ENCODE measurements at places on chromosomes 13 and 19.

GRCh38 chr13:111171629-111172028, 56.5 kb downstream of the ARHGEF7 start:
- no peak for DNase-seq

GRCh38 chr19:35601971-35602370, 10.6 kb upstream of the HAUS5 start:
- no peak for DNase-seq

GRCh38 chr19:47848823-47849473, 10.1 kb upstream of the TPRX2 start:
- no peak for DNase-seq

DNA sequence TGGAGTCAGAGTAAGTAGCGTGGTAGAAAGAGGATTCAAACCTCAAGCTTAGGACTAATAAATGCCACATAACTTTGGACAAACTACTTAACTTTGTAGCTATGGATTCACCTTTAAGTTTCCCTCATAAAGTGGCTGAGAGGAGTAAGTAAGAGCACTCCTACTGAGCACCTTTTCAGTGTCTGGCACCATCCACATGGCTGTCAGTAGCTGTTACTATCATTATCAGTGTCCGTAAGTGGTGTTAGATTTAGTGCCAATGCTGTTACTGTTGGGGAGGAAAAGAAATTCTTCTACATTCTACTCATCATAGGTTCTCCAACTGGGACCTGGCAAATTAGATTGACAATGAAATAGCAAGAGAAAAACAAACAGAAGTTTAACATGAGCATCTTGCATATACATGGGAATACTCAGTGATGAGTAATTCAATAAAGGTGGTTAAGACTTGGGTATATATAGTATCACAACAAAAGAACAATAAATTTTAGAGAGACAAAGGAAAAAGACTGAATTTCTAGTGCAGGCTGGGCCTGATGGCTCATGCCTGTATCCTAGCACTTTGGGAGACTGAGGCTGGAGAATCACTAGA, 165.6 kb upstream of the NBEA start:
- no peak for DNase-seq

GRCh38 chr19:18940769-18941627, at the start of gene HOMER3:
Gene HOMER3 (minus strand): TSS chr19:18941217. CDS start chr19:18938982, 2,235 bp downstream.
- no peak for DNase-seq

- DNase-seq: no peak
Measured at GRCh38 chr13:58340895-58341294, 709.4 kb downstream of the PCDH17 start.

DNA sequence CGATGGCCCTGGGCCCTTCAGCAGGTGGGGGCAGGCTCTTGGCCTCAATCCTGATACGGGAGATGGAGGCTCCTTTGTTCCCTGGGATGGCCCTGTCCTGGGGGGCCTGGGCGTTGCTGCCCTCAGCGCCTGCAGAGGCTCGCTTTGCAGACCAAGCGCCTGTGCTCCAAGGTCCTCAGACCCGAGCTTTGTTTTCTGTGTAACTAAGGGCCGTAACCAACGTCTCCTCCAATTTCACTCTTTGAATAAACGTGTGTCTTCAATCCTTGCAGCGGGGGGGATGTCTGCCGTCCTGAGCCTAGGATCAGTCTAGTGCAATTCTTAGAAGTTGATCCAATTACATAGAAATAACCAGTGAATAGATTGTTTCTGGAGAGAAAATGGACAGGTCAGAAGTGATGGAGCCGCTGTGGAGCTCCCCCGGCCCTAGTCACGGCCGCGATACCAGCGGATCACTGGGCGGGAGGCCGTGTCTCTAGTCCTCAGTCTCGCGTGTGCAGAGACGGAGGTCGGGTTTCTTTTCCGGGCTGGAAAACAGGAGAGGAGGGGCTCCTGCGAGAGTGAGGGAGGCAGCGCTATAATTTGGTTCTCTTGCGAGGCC, 5.3 kb downstream of the PTBP1 start:
- DNase-seq: no peak

DNA sequence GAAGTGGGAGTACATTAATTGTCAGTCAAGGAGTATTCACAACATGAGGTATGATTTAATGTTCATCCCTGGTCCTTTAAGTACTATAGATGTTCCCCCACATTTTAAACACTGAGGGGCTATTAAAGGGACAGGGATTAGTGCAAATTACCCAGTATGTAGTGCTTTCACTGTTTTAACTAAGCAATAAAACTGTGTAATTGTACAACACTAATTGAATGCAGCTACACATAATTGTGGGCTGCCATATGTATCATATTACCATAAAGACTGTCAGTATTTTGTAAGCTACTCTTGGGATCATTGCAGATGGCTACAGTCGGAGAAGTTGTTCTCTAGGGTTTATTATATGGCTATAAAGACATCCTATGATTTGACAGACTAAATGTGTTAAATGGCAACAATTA, 316.6 kb downstream of the DCLK1 start:
- DNase-seq: no peak

GRCh38 chr13:105740739-105741138, 794.7 kb downstream of the EFNB2 start:
- no peak for DNase-seq

- DNase-seq: no peak
Measured at GRCh38 chr13:36981156-36981743, 17.9 kb downstream of the ALG5 start.

DNA sequence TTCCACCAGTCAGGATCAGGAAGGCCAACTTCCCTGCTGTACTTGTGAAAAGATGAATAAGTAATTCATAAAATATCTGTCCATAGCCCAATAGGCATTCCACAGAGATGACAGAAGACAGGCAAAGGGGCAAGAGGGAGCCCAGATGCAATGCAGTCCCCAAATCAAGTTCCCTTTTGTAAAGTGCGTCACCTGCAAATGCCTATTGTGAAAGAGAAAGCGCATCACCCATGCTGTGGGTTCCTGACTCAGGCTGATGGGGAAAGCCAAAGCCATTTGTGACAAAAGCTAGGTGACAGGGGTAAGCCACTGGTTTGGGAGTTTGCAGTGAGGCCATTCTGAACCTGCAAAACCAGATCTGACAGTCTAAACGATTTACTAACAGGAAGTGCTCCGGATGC, 157.5 kb upstream of the ZNF536 start:
- DNase-seq: no peak

GRCh38 chr19:44512326-44513298, 12.3 kb upstream of the ZNF180 start:
- no peak for DNase-seq

DNA sequence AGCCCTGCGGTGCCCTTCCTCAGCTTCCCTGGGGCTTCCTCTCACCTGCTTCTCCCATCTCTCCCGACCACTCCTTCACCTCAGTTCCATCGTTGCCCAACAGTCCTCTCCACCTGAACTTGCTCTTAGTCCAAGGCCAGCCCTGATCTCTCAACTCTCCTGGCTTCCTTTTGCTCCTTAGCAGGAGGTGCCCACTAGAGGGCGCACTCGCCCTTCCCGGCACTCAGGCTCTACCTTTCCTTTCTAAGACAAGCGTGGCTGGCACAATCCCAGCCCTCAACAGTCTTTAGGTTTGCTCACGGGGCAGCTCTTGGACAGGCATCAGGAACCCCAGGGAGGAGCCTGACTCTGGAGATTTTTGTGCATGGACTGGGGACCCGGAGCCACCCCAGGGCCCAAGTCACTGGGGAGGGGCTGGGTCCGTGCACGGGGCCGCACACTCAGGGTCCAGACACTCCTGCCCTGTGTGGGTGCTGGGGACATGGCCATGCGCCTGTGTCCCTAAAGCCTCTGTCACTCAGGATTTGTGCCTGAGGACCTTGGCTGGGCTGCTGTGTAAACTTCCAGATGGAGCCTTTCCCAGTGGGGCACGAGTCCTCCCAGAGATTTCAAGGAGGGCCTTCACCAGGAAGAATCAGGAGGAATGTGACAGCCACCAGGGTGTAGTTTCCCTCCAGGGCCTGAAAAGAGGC, 12.1 kb upstream of the CEACAM8 start:
- no peak for DNase-seq

DNA sequence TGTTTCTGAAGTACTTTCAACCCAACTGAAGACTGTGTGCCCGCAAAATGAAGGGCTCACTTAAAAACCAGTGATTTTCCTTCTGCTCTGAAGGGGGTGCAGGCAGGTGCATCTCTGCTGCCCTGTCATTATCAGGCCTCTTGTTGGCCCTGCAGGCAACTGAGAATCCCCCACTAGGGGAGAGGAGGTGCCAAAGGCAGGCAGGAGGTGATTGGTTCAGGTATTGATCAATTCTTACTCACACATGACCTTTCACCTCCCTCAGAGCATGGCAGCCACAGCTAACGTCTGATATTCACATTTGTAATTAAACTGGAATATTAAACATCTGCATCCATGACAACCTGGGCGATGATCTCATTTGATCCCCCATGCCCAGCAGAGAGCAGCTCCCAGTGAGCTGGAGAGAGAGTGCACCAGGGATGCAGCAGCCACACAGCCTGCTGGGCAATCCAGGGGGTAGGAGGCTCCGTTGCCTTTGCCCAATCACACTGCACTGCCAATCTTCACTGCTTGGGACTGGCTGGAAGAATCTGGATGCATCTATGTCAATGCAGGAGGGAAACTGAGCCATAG, 267.9 kb upstream of the TSHZ3 start:
- DNase-seq: no peak

GRCh38 chr13:113584205-113584869, at the start of gene TFDP1:
Gene TFDP1 (plus strand): TSS chr13:113584753. CDS start chr13:113585838, 1,085 bp downstream.
- peak; percentile 41 for DNase-seq

DNA sequence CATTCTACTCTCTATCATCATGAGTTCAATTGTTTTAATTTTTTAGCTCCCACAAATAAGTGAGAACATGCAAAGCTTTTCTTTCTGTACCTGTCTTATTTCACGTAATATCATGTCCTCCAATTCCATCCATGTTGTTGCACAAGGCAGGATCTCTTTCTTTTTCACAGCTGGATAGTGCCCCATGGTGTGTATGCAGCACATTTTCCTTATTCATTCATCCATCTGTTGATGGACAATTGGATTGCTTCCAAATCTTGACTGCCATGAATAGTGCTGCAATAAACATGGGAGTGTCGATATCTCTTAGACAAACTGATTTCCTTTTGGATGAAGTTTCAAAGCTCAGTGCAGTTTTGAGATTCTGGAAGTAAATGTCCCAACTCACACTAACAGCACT, 326.9 kb downstream of the FGF9 start:
- no peak for DNase-seq

DNA sequence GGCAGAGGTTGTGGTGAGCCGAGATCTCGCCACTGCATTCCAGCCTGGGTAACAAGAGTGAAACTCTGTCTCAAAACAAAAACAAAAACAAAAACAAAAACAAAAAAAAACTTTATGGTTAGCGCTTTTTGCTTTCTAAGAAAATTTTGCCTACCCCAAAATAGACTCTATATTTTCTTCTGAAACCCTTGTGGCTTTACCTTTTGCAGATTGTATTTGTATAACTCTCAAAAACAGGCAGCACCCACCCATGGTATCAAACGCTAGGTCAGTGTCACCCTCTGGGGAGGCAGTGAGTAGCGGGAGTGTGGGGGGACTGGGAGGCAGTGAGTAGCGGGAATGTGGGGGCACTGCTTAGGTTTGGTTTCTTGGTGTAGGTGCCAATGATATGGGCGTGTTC, 7.5 kb upstream of the SLC39A3 start:
- no peak for DNase-seq

DNA sequence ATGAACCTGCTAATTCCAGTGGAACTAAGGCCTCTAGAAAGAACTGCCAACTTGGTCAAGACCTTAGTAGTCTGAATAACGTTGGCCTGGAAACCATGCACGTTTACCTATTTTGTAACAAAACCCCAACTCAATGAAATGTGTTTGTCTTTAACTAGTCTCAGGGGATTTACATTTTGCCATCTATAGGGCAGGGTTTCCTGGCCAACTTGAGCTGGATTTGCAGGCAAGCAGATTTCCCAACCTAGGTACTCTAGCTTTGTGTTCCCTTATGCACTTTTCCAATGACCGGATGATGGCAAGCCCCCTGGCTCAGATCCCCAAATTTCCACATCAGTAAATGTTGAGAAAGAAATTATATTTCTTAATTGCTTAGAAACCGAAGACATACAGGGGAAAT, 114.5 kb downstream of the IRS2 start:
- DNase-seq: no peak

- DNase-seq: no peak
Measured at GRCh38 chr13:39108783-39109182, 70.5 kb downstream of the NHLRC3 start.

DNA sequence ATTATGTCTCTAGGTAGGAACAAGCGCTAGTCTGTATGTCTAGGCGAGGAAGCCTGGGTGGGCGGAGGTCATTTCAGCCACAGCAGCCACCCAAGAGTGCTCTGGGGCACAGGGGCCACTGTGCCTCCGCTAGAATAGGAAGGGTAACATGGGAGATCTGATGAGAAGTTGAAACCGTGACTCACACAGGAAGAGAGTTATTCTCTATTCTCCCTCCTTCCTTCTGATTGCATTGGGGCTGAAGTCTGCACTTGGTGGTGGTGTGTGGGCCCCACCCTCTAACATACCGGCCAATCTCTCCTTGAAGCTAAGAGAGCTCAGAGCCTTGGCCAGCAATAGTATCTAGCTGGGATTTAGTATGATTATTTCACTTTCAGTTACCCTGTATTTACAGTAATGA, 20.3 kb upstream of the GGACT start:
- no peak for DNase-seq

GRCh38 chr19:17081672-17082630, 6.4 kb downstream of the MYO9B start:
- DNase-seq: no peak

DNA sequence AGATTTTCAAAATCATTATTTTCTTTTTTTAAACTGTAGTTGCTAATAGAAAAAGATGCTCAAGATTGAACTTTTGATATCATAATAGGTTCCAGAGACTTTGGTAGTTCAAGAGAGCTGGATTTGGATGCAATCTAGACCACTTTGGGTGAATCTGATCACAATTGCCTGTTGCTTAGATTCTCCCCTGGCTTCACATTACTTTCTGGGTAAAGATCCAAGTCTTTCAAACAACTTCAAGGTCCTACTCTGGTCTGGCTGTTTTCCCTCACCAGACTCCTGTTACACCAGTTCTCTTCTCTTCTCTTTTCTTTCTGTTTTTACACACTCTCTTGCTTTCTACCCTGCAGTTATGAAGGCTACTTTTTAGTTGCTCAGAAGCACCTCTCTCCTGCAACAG, 7.4 kb upstream of the SPRY2 start:
- DNase-seq: no peak

DNA sequence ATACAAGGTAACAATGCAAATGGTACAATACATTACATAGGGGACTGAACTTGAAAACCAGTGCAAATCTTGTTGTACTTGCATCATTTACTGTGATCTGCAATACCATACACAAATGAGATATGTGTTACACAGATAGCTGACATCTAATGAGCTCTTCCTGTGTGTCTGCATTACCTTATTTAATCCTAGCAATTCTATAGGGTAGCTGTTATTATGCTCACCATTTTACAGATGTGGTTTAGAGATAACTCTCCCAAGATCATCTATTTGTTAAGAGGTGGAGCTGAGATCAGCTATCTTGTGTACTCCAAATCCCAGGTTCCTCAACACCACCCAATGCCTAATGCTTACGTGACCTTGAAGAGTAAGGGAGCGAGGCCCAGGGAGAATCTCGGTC, 21.4 kb upstream of the SERP2 start:
- no peak for DNase-seq
